IMR-90 (cell line): ENCODE measurements at places on chromosomes 16 and 17. TPM values are rescaled to one million over a fixed set of nuclear protein-coding genes. Genes with fewer than 3 reads are reported as not detected.
A peak's percentile ranks its signal among the peaks of the same experiment; 100 is the strongest.

GRCh38 chr17:27771586-27771985 is 28.7 kb downstream of the NOS2 start:
- DNase-seq, result no peak

DNA sequence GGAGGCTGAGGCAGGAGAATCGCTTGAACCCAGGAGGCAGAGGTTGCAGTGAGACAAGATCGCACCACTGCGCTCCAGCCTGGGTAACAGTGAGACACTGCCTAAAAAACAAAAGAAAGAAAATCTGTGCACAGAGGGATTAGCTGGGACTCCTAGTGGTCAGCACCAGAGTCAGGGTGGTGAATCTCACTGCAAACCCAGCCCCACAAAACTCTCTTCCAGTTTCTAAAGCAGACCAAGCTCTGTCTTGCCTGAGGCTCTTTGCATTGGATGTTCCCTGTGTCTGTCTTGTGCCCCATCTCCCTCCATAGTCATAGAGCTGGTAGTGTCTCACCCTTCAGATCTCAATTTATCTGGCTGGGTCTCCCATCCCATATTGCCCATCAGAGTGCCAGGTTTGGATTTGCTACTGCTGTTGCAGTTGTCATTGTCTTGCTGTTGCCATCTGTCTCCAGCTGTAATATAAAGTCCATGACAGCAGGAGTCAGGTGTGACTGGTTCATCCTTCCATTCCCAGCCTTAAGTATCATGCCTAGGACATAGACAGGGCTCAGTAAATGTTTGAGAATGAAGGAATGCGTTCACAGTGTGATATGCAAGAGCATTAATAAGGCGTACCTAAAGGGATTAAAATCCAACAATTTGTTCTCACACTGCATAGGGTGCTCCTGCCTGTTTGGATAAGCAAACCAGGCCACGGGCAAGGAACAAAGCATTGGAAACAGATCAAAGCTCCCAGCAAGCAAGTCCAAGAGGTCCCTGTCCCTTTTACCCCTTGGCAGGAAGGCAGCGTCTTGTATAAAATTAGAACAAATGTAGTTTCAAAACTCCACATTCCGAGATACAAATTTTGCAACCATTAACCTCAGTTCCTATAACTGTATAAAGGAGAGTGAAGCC is 614.6 kb upstream of the CDH5 start:
- no peak for DNase-seq

DNA sequence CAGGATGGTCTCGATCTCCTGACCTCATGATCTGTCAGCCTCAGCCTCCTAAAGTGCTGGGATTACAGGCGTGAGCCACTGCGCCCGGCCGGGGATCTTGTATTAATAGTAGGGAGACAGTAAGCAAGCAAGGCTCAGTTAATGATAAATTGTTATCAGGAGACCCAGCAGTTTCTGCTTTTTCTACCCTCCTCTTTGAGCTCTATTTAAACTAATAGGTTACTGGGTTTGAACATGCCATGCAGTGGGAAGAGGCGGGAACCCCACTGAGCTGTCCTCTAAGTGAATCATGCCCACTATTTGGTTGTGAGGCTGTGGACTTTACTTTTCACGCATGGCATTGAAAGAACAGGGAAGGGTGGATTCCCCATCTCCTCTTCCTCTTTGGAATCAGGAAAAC is 223.9 kb downstream of the WWOX start:
- no peak for DNase-seq

GRCh38 chr16:27899736-27900135 is 163.8 kb downstream of the GSG1L start:
- DNase-seq, result no peak

Gene IQCK
- 4.2 and 5.4 TPM in 2 replicates for total RNA-seq

GRCh38 chr17:34740565-34741520 is 161.5 kb downstream of the TMEM132E start:
- DNase-seq, result no peak

- DNase-seq, result no peak
These were observed 46.8 kb downstream of the TIMM22 start for GRCh38 chr17:1043601-1044251.

Gene CCL3
- not detected in 2 replicates for total RNA-seq

DNA sequence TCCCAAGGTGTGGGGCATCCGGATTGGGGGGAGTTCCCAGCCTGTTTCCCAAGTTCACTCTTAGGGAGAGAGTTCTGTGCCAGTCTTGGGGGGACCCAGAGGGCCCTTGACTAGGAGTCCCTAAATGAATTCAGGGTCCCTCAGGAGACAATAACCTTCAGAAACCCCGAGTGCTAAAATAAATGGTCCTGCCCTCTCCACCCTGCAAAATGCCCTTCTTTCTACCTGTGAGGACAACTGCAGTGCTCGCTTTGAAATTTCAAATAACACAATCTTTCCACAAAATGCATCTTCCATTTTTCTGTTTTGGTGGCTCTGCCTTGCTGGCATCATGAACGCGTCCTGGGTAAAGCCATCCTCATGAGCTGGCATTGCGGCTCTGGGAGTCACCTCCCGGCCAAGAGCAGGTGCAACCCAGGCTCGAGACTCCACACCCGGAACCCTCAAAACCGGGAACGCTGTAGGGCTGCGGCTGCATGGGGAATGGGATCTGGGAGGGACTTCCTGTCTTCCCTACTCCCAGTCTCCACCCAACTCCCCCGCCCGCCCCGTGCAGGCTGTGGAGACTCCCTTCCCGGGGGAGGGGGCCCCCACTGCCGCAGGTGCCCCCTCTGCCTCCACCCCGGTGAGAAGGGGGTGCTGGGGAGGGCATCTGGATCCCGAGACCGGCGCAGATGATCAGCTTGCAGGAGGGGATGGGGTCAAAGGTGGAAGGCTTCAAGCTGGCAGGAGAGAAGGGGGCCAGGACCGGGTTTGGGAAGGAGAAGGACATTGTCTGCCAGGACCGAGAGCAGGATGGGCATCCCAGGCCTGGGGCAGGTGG is at the start of gene ZNF205:
TSS of gene ZNF205 (plus strand) at position 529 of the 823 bp plus-strand sequence. CDS start 845 bp downstream, outside the sequence.
- peak; percentile 70 for DNase-seq
